ENCODE measurements at places on chromosomes 1 and 21.

DNA sequence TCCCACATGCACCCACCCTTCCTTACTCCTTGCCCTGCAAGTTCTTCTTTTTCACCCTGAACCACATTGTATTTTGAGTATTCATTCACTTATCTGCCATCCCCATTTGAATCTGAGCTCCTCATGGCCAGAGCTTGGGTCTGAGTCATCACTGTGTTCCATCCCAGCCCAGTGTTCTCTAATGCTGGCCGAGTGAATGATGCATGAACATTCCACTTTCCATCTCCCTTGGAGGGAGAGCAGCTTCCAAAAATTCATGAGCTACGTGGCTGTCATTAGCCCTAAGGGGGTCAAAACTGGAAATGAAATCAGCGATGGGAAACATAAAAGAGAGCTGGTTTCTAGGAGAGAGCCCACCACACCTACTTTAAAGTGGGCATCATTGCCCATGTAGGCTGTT lies 187.0 kb upstream of the USP24 start:
- no peak for DNase-seq

GRCh38 chr1:206560007-206560716 lies 52.1 kb downstream of the EIF2D start:
- DNase-seq: no peak

GRCh38 chr1:16383888-16384287 lies 16.8 kb downstream of the SZRD1 start:
- no peak for DNase-seq

DNA sequence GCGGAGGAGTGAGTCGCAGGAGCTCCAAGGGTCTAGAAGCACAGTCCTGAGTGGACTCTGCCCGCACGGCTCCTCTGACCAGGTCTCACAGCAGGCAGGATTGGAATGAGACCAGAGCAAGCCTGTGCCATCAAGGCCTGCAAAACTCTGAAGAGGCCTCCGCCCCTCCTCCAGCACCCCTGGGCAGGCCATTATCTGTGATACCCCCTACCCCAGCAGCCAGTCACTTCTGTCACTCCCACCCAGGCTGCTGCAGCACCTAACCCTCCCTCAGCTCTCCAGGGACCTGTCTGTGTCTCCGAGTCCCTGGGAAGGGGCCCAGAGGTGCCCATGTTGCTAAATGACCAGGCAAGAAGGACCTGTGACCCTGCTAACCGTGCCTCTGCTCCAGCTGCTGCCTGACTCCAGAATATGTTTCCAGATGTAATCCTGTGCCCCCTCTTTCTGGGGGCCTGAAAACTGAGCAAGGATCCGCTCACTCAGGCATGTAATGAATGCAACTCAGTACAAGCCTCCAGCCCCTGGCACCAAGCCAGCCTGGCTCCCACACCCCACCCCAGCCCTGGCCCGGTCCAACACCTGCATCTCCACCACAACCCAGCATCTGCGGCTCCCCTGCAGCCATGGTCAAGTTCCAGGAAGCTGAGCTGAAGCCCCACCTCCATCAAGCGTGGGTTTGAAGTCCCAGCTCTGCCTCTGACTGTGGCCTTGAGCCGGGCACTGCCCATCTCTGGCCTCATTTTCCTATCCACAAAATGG lies 22.1 kb upstream of the COL16A1 start:
- no peak for DNase-seq

DNA sequence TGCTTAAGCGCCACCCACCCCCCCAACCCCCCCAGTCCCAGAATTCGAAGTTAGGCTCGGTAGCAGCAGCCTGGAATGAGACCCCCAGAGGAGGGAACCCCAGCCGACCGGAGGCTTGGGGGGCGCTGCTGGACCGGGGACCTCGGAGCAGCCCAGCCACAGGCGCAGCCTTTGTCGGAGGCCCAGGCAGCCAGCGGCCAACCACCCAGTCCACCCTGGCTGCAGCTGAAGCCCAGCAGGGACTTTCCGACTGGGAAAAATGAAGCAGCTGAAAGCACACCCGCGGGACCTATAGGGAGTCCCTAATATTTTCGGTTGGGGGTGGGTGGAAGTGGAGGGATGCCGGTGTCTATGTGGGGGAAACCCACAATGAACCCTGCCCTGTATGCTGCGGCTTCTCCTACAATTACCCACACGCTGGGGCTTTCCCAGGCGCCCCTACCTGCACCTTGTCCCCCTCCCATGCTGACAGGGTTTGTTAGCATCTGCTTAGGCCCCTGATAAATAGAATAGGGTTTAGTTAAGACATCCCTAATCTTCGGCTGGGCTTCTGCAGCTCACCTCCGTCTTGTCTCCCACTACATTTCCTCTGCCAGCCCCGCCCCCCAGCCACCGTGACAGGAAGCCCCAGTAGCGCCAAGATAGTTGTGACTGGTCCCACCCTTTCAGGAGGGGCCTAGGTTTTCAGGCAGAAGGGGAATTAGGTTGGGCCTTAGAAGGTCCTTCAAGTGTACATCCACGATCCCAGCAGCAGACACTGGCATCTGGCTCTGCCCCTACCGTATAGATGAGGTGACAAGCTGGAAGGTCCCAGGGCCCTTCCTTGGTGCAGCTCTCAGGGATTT lies 838 bp downstream of the CCDC28B start:
- peak; percentile 58 for DNase-seq

DNA sequence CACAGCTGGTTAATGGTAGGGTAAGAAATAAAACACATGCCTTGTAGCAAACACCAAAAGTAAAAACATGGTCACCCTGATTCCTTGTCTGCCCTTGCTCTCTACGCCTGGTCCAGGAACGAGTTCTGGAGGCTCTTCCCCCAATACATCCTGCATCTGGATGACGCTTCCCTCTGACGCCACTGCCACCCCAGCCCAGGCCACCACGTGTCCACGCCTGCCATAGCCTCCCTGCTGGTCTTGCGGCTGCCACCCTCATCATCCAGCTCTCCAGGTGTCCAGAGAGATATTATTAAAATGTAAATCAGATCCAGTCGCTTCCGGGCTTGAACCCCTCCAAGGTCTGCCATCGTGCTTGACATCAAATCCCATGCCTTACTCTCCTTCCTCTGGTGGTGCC lies 39.3 kb downstream of the IGSF21 start:
- DNase-seq: no peak

- no peak for DNase-seq
Observed at GRCh38 chr1:19424651-19425570, 60.4 kb downstream of the CAPZB start.

- peak; percentile 17 for DNase-seq
Observed at GRCh38 chr21:44485254-44485793, 30.0 kb downstream of the LRRC3 start.

DNA sequence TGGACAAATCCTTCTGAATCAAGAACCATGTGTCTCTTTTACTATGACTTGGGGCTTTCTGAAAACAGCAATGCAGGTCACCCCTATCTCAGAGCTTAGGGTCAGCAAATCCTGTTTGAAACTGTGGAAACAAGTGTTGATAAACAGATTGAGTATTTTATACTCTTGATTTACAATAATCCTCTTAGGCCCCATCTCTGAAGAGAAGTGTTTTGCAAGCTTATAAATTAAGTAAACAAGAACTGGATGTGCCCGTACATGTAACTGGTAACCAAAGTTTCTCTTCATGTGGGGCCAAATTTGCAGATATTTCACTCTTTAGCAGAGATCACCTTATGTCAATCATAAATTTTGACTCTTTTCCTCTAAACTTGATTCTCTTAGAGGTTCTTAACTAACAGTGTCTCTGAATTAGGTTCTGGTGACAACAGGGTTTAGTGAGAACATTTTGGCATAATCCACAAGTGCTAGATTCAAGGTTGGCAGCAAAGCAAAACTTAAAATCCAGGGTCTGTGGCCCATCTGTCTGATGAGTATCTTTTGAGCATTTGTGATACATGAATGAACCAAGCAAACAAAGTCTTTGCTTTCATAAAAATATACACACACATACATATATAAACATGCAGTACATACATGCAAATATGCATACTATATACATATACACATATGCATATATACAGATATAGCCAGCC lies 183.0 kb upstream of the HOOK1 start:
- DNase-seq: no peak

DNA sequence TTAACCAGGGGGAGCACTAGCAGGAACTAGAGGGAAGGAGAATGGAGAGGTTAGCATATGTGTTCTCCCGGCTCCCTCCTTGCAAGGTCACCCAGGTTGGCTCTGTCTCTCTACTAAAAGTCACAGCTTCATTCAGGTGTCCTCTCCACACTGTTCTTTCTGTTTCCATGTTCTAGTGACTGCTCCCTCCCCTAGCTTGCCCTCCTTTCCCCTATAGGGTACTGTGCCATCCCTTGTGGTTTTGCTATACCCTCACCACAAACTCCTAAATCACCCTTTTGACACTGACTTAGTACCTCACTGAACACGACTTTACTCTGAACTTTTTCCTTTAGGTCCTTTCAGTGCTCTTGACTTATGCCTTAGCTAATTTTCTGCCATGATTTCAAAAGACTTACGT lies 389.3 kb downstream of the ST6GALNAC3 start:
- no peak for DNase-seq

DNA sequence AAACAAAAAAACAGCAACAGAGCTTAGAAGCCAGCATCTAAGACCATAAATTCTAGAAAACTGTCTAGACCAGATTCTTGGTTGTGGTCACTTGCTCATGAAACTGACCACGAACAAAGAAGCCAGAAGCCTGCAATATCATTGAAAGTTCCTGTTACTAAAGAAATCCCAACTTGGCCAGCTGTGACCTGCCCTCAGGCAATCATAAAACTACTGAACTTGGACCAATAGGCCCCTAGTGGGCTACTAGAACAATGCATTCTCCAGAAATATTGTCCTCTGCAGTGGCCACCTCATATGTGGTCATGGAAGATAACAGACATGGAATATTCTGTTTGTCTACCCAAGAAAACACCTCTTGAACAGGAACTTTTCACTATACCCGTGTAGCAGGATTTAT lies 87.7 kb downstream of the SPATA17 start:
- DNase-seq: no peak

GRCh38 chr1:4856396-4856795 lies 202.0 kb downstream of the AJAP1 start:
- DNase-seq: no peak

GRCh38 chr1:54376430-54377039 lies 29.7 kb downstream of the SSBP3 start:
- no peak for DNase-seq

DNA sequence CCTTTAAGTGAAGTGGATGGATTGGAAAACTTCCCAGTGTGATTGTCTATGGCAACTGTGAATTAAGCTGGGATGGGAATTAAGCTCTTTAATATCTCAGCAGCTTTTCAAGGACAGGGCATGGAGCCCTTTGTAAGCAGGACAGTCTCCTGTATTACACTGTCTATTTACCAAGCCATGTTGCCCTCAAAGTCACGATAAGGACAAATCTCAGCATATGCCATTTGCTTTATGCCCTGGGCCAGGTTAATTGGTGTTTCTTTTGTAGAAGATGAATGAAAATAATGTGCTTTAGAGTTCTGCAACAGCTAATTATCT lies 17.6 kb downstream of the UTP25 start:
- no peak for DNase-seq

- no peak for DNase-seq
Observed at GRCh38 chr1:174408146-174408545, 39.6 kb upstream of the GPR52 start.

DNA sequence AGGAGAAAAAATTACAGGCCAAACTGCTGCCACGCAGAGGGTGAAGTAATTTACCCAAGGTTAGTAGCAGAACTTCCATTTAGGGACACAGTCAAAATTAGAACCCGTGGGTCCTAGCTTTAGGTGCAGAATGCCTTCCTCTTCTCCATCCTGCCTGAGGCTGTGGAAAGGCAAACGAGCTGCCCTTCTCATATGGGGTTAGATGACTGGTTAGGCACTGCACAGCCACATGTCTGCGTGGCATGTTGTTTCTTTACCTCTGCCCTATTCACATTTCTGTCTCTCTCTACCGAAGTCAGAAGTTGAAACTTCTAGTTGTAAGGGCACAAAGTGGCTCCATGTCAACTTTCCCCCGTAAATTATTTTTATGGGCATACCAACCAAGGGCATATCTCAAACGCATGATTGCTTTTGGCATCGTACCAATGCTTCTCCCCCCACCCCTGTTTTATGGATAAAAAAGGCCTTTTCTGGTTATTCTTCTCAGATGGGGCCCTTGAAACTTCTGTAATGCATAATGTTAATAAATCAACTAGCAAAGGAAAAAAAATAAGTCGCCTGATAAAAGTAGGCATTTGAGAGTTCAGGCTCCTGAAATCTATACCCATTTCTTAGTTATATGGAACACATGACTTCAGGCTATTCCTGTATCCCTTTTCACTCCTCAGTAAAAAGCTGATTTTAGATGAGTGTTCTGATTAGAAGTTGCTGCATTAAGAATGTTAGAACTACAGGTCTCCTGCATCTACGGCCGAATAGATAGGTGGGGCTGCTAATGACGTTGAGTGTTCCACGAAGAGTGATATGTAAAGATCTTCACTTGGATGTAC lies 139.6 kb upstream of the NRIP1 start:
- DNase-seq: no peak

GRCh38 chr1:181603735-181604410 lies 120.6 kb downstream of the CACNA1E start:
- DNase-seq: no peak

GRCh38 chr1:156488566-156489165 lies 11.9 kb downstream of the MEF2D start:
- no peak for DNase-seq

DNA sequence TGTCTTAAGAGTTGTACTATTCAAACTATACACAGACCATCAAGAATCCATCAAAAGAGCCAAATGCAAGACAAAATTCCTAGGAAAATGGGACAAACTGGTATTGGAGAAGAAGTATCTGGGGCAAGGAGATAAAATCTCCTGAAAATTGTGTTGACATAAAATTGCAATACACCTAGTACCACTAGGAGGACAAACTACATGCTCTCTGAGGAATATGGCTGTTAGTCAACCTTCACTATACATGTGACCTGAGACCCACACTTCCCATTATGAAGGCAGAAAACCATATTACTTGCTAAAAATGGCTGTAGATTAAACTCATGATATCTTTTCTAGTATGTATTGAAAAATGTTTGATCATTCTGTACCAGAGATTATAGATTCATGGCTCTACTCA lies 30.0 kb downstream of the IRF2BP2 start:
- DNase-seq: no peak

- DNase-seq: no peak
Observed at GRCh38 chr1:40477678-40478053, 576 bp downstream of the ZFP69 start.

GRCh38 chr1:52348704-52349300 lies 17.2 kb downstream of the CC2D1B start:
- no peak for DNase-seq

Measured in stimulated activated CD8-positive, alpha-beta memory T cell treated with anti-CD3 and anti-CD28 coated beads, Interleukin-2, amount 100 ng/mL, for 1 hour (primary cell).